ENCODE measurements at places on chromosomes 4 and X. TPM values are rescaled to one million over a fixed set of nuclear protein-coding genes. Genes with fewer than 3 reads are reported as not detected.

Gene CSAG3
- total RNA-seq, result not detected

Gene TCEAL1
- total RNA-seq, result 12.0 TPM

Gene CFAP47
- total RNA-seq, result 0.07 TPM

Gene PFKFB1
- total RNA-seq, result 0.21 TPM

Gene PPARGC1A
- total RNA-seq, result under 0.01 TPM

Gene ATG4A
- 15.1 TPM for total RNA-seq

Gene TLR10
- total RNA-seq, result under 0.01 TPM

Measured in nasal cavity respiratory epithelium epithelial cell of viscerocranial mucosa (primary cell).